Stimulated activated CD4-positive, alpha-beta T cell treated with anti-CD3 and anti-CD28 coated beads, Interleukin-4, amount 100 ng/mL, for 4 hours (primary cell): ENCODE measurements at places on chromosomes 13 and 19.
A peak's percentile ranks its signal among the peaks of the same experiment; 100 is the strongest.

DNA sequence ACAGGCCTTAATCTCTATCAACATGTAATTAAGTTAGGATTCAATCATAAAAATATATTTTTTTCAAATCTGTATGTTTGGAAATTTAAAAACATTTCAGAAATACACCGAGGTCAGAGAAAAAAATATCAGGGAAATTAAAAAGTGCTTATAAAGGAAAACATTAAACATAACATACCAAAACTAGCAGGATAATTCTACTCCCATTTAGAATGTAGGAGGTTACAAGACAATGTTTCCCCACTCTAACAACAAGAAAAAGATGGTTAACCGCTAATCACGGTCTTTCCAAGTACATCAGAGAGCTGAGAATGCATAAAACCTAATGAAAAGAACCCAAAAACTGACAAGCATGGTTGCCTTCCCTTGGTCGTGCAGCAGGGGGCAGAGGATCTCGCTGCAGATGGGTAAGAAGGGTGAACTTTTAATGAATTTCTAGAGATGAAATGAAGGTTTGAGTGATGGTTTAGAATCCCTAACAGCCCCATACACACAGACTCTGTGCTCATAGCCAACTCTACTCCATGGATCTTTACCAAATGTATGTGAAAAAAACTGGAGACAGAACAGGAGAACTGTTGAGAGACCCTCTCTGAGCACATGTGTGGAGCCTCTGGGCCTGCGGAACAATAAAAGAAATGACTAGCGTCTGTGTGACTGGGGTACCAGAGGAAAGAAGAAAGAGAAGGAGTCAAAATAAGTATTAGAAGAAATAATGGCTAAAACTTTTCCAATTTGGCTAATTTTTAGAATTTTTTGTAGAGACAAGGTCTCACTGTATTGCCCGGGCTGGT, 51.3 kb upstream of the LSM14A start:
- peak; percentile 36 for DNase-seq

GRCh38 chr13:27481766-27482165, 31.4 kb upstream of the MTIF3 start:
- DNase-seq = peak; percentile 6

- no peak for DNase-seq
These were observed 12.9 kb downstream of the TPM4 start for GRCh38 chr19:16089010-16089846.

- no peak for DNase-seq
These were observed 68.6 kb downstream of the CELF5 start for GRCh38 chr19:3292958-3293529.

DNA sequence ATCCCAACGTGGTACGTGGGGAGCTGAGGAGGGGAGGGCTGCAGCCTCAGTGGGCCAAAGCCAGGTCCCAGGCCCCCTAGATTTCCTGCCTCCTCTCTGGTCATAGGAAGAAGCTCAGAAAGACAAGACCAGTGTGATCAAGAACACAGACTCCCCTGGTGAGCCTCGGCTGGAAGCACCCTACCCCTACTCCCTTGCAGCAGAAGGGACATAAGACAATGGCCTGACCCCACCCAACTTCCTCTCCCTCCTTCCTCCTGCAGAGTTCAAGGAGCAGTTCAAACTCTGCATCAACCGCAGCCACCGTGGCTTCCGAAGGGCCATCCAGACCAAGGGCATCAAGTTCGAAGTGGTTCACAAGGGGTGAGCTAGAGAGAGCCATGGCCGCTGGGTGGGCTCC, 11.5 kb downstream of the PODNL1 start:
- no peak for DNase-seq

DNA sequence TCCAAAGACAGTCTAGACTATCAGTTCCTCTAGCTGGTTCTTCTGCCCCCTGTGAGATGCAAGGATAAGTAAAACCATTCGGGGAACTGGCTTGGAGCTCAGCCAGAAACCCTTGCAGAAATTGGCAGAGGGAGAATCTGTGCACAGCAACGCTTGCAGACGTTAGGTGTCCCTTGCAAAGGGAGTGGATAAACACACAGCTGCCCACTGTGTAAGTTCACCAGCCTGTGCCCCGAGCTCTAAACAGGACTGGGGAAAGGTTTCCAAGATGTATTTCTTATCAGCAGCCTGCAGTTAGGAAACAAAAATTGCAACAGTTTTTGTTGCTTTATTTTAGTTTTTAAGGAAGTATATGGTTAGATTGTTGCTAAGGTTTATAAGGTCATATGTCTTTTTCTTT, 19.0 kb upstream of the ADGRE1 start:
- no peak for DNase-seq

DNA sequence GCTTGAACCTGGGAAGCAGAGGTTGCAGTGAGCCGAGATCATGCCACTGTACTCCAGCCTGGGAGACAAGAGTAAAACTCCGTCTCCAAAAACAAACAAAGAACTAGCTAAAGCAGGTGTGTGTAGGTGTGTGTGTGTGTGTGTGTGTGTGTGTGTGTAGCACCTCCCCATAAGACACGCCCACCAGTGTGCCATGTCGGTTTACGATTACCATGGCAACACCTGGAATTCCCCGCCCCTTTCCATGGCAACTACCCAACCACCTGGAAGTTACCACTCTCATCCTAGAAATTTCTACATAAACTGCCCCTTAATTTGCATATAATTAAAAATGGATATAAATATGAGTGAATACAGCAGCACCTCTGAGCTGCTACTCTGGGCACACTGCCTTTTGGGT, 80.9 kb upstream of the ADGRE5 start:
- no peak for DNase-seq

DNA sequence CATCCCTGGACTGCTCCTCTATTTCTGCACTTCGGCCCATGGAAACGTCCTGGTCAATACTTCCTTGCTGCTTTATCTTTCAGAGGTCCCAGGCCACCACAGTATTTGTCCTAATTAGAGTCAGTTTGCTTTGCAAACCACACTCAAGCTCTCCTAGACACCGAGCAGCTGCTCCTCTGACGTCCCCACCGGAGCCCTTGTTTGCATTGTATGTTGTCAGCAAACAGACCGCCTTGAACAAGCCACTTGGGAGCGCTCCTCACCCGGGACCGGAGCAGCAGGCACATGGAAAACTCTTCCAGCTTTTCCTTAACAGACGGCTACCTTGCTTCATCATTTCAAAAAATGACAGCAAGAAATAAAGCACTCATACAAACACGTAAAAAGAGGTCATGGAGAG, 51.5 kb upstream of the GTF3A start:
- DNase-seq = no peak

- DNase-seq = no peak
These were observed 3.3 kb downstream of the AP1M1 start for GRCh38 chr19:16201011-16201391.

DNA sequence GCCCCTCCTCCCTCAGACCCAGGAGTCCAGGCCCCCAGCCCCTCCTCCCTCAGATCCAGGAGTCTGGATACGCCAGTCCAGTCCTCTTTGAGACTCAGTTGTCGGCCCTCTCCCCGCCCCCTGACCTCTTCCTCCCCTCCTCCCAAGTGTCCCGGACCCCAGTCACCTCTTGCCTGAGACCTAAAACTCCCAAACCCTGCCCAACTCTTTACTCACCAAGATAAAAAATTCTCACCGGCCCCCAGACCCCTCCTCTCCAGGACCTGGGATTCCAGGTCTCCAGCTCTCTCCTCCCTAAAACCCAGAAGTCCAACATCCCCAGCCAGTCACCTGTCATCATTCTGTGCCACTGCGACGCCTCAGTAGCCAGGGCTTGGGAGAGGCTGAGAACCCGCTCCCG, 1.4 kb upstream of the HSD17B14 start:
- no peak for DNase-seq

DNA sequence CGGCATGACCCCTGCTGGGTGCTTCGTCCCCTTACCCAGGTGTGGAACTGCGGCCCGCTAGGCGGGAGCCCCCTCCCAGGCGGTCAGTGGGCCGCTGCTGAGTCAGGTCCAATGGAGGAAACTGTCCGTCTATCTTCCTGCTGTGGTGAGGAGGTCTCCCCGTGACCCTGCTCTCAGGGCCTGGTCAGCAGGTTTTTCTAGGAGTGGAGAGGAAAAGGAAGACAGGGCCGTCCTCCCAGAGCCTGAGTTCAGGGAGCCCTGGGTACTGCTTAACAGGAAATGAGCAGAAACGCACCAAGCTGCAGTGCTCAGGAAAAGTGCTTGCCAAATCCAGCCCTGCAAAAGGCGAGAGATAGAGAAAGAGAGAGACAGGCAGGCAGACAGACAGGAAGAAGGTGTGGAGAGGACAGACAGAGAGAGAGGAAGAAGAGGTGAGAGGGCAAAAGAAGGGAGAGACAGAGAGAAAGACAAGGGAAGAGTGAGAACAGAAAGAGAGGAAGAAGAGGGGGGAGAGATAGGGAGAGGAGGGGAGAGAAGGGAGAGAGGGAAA, 10.3 kb downstream of the SH3GL1 start:
- DNase-seq = no peak

DNA sequence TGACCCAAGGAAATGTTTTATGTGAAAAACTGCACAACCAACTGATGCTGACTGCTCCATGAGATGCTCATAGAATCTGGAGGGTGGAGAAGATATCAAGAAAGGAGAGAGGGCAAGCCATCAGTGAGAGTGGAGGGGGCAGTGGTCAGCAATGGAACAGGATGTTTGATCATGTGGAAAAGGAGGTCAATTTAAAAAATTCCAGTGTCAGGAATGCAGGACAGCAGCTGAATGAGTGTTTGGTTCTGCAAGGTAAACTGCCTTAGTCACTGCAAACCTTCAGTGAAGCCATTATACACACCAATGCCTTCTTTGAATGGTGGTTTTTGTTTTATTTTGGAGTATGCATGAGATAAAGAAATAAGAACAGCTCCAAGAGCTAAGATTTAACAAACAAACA, 121.5 kb downstream of the FGF14 start:
- DNase-seq = no peak
